ENCODE measurements at places on chromosomes 3 and 15. TPM values are rescaled to one million over a fixed set of nuclear protein-coding genes. Genes with fewer than 3 reads are reported as not detected.

GRCh38 chr3:7520059-7520458, 659.1 kb downstream of the GRM7 start:
- DNase-seq, result no peak

Gene CADPS
- total RNA-seq, result 4.6 TPM

DNA sequence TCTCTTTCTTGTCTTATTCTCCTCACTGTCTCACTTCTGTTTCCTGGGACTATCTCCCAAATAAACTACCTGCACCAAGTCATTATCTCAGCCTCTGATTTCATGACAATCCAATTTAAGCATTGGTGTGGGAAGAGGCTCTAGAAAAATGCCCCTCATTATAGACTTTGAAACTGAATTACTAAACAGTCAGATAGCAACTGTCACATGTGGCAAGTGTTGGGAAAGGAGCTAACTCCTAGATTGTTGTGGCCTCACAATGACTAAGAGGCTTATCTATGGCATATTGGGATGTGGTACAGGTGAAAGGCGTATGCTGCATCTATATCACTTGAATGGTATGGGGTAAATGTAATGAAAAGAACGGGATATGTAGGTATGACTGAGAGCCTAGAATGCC, 103.5 kb upstream of the CCDC54 start:
- DNase-seq, result no peak

DNA sequence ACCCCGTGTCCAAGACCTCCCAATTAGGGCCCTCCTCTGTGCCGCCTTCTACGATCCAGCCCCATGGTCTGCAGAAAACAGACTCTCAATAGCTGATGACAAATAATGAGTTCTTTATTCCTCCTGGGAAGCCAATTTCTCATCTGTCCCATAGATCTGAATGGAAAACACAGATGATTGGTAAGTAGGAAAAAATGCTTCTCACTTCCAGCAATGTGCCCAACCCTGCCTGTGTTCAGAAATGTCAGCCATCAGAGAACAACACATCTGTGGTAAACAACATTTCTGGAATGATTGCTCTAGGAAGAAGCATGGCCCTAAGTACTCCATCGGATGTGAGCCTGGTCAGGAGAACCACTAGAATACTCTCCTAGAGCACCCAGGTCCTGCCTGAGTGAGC, 240.5 kb upstream of the HES1 start:
- DNase-seq, result no peak

Gene KIF15
- 11.5 TPM for total RNA-seq

- DNase-seq, result no peak
Measured at GRCh38 chr15:50879016-50879617, 29.4 kb upstream of the AP4E1 start.

- DNase-seq, result no peak
Measured at GRCh38 chr3:129384594-129385323, 43.7 kb downstream of the EFCAB12 start.
